Astrocyte of the hippocampus (primary cell): ENCODE measurements at places on chromosomes 3 and 15.

- no peak for DNase-seq
These were observed 21.6 kb downstream of the CHRNA3 start for GRCh38 chr15:78599189-78599588.

GRCh38 chr3:1499694-1500093 is 406.9 kb downstream of the CNTN6 start:
- DNase-seq, result no peak

DNA sequence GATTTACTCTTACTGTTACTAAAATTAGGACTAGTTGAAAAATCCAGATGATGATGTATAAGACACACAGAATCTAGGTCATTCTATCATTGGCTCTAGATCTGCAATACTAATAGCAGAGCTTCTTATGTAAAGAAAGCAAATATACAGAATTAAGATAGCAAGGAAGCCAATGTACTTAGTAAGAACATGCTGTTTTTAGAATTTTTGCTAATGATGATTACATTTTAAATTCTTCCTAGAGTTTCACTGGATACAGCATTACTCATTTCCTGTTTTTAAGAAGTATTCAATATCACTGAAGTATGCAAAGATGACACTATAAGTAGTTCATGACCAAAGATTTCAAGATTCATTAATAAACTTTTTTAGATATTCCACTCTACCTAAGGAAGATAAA is 60.7 kb downstream of the CFAP20DC start:
- DNase-seq, result no peak

DNA sequence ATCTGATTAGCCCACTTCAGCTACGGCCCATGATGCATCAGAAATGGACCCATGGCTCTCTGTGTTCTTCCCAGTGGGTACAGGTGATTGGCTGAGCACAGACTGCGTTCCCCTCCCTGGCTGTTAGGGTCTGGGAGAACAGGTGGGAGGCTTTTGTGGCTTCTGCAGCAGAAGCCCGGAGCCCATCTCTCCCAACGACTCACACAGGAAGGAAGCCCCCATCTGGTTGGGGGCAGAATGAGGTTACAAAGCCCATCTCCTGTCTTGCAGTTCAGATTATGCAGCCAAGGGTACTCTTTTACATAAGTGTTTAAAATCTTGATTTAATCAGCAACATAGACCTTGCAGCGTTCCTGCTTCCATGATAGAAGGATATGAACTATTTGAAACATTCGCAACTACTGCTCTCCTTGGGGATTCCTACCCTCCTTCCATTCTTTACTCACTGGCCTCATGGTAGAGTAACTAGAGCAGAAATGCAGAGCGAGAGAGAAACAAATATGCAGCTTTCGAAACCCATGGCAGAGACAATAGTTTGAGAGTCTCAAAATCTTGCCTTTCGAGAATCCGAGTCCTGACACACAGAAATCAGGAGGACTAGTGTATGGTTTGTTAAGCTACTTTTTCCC is 291.3 kb downstream of the TLE3 start:
- DNase-seq, result no peak
